ENCODE measurements at places on chromosomes 16 and 17.

DNA sequence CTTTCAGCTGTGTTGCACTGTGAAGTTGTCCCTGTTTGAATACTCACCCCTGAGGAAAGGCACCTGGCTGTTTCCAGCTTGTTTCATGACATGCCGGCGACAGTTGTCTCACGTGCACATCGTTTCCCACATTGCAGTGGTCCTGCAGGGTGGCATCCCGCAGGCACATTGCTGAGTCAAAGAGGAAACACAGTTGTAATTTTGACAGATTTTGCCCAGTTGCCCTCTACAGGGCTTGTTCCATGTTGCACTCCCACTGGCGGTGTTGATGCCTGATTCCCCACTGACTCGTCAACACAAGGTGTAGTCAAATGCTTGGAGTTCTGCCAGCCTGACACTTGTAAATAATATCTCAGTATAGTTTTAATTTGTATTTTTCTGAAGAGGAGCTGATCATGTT, 23.8 kb downstream of the EPN2 start:
- DNase-seq = peak; percentile 18

DNA sequence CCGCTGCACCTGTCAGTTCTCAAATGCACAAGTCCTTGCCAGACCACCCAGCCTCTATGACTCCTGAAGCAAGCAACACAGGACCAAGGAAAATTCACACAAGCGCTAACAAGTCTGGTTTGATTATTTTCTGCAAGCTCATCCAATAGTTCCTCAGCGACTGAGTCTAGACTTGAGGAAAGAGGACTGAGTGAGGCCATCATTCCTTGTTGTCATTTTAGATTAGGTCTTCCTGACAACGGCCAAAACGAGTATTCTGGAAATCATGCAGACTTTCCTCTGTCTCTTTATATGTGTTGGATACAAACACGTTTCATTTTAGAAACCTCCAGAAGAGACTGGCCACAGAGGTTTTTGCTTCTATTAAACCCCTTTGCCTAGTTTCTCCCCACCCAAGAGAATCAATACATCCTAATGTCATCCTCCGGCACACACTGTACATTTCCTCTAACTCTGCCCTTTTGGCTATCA, 561 bp downstream of the CCDC47 start:
- DNase-seq = no peak

- no peak for DNase-seq
Observed at GRCh38 chr16:9330095-9330494, 238.7 kb downstream of the HAPSTR1 start.

GRCh38 chr16:62676306-62676705, 640.1 kb upstream of the CDH8 start:
- DNase-seq = no peak

DNA sequence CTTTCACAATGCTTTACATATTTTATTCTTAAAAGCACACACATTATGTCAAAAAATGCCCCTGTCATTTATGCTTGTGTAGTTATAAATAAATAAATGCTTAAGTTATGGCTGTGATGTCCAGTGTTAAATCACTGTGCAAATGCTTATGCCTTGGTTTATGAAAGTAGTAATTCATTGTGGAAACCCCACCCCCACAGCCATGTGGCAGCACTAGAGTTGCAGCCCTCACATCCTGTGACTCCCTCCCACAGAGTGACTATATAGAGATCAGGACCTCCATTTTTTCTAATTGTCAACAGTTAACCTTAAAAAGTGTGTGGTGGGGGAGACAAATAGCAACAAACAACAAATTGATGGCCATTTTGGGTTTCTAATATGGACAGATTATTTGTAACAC, 2.4 kb downstream of the SKAP1 start:
- no peak for DNase-seq

DNA sequence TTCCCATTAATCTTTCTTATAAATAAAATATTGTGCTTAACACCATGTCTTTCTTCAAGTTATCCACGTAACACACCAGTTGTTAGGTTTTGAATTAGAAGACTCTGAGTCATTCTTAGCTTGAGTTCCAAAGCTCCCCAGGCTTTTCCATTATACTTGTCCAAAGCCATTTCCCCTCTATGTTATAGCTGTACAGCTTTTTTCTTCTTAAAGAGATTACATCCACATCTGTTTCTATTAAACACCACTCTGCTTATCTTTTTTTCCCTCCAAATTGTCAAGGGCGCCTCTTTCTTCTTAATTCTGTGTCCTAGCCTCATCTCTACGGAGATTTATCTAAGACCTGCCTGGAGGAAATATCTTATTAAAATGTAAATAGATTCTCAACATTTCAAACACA, 139.4 kb upstream of the CPHXL start:
- no peak for DNase-seq

GRCh38 chr17:6862825-6863224, 31.3 kb upstream of the TEKT1 start:
- DNase-seq = no peak

DNA sequence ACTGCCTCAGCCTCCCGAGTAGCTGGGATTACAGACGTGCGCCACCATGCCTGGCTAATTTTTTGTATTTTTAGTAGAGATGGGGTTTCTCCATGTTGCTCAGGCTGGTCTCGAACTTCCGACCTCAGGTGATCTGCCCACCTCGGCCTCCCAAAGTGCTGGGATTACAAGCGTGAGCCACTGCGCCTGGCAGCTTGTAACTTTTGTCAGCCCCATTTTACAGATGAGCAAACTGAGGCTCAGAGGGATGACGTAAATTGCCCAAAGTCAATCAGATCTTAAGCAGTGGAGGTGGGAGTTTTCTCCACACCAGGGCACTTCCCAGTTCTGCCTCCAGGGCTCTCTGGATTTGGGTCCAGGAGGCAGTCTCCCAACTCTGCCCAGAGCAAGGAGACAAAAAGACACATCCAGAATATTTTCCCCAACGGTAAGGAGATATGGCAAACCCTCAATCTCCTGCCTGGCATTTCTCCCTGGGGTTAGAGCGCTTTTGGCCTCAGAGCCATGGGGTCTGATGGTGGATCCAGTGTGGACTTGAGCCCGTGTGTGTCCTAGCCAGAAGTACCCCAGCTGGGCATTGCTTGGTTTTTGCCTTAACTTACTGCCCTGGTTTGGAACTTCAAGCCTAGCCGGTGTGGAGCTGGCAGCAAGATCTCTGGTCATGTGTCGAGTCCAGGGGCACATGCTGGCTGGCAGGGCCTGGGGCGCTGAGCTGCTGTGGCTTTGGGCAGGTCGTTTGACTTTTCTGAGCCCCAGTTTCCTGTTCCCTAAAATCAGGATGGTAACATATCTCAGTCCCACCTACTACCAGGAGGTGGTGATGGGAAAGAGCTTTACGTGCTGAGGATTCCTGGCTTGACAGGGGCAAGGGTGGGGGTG, 3.4 kb downstream of the ADAM11 start:
- no peak for DNase-seq

GRCh38 chr17:72046178-72046577, 74.6 kb upstream of the SOX9 start:
- DNase-seq = no peak

GRCh38 chr17:78823282-78824046, 17.1 kb downstream of the USP36 start:
- DNase-seq = no peak

DNA sequence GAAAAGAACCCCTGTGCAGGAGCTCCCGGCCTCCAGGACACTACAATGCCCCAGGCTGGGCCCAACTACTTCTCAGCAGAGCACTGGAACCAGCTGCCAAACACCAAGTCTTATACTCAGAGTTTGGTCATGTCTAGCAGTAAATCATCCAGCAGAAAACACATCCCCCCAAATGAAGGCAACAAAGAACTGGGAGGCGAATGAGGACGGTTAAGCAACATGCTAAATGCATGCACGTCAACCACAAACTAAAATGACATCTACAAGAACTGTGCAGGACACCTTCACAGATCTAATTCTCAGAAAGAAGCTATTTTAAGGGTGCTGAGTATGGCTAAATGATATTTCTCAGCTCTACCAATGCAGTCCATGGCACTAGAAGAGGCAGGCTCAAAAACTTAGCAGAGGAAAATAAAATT, 7.6 kb upstream of the IRX5 start:
- DNase-seq = no peak

- DNase-seq = no peak
Observed at GRCh38 chr17:78362671-78363070, 2.8 kb upstream of the SOCS3 start.

DNA sequence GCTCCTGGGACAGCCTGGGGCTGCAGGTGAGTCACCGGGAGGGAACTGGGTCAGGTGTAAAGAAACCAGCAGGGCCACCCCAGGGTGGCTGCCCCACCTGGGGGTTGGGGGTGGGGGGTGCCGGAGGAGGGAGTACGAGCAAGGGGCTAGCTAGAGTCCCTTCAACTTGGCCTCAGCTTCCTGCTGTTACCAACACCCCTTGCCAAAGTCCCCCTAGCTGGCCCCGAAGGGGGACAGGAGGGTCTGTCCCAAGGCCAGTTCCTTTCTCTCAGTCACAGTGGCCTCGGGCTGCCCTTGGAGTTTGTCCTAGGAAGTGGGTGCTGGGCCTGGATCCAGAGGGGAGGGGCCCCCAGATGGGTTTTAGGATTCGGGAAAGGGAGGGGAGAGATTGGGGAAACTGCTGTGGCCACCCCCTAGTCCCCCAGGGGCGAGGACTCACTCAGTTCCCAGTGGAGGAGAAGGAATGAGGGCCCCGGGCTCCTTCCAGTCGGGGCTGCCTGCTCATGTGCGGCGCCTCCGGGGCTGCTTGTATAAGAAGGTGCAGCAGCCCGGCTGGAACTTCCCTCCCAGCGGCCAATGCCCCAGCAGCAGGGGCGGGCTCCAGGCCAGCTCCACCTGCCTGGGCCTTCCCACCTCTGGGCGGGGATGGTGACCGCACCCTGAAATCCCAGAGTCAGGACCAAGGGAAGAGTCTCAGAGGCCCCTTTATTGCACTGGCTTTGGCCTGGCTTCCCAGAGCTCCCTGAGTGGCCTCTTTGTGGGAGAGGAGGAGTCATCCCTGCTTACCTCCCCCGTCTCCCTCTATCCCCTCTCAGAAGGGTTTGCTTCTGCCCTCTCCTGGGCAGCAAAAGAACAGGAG, 7.3 kb downstream of the ARHGAP27 start:
- DNase-seq = no peak

Measured in NCI-H446 (cell line).